G401 (cell line): ENCODE measurements at places on chromosomes 5 and 9. TPM values are rescaled to one million over a fixed set of nuclear protein-coding genes. Genes with fewer than 3 reads are reported as not detected.

DNA sequence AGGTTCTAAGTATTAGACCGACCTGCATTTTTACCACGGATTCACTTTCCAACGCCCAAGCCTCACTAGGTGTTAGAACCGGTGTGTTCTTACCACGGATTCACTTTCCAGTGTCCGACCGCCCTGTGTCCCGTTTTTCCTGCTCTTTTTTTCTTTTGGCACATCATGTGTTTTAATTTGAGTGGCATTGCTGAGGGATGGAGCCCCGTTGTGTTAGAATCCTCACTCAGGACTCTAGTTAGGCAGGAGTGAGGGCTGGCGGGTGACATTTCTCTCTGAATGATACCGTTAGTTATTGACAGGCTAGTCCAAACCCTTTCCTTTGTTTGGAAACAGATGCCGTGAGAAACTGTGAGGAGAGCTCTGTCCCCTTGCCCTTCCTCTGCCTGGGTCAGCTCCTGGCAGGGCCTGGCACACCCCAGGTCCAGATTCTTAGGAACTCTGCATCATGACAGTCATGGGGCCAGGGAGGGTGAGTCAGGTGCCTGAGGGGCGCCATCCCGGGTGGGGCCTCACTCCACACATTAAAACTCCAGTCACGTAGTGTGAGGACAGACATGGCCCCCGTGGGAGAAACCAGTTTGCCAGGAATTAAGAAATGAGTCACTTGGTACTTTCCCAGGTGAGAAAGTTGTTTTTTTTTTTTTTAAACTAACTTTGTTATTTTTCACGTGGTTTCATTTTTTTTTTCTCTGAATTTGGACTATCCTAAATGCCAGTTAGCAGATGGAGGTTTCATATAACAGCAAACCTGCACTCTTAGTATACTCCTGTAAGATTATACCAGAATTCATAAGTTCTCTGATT lies 15.8 kb downstream of the EXOC3 start:
- DNase-seq, result no peak

DNA sequence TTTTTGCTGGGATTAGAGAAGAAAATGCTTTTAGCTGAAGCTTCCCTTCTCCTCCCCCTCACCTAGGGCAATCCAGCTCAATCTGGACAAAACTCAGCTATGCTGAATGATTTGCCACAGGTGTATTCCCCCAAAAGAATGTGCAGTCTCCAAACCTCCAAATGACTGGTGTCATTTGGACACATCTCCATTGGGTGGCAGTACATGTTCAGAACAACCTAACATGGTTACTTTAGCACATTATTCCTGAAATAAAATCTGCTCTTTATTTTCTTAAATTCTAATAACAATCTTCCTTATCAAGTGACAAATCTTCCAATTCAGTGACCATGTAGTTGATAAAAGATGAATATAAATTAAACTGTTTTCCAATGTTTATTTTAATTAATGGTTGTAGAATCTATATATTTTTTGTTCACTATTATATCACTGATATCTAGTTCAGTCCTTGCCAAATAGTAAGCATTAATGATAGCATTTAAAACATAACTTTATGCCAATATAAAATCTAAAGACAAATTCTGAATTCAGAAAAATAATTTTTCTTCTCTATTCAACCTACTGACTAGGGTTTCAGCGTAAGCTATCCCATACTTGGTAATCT lies 61.3 kb upstream of the MOCS2 start:
- DNase-seq, result peak; percentile 16

GRCh38 chr5:169178754-169179153 lies 122.2 kb downstream of the SLIT3 start:
- DNase-seq, result no peak

DNA sequence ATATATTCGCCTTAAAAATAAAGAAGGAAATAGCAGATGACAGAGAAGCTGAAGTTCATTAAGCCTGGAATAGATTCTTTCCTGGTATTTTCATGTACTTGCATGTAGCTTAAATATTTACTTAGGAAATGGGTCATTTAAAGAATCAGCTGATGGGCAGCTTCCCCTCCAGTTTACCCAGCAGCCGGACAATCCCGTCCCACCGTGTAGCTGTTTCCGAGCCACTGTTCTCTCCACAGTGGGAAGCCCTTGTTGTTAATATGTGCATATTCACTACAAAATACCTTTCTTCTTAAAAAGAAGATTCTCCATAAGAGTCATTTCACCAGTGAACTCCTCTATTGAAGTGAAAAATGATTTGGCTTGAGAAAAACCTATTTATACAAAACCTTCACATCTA lies 187.0 kb downstream of the FANCC start:
- no peak for DNase-seq

- no peak for DNase-seq
These were observed 48.4 kb upstream of the SRFBP1 start for GRCh38 chr5:121913418-121913817.

DNA sequence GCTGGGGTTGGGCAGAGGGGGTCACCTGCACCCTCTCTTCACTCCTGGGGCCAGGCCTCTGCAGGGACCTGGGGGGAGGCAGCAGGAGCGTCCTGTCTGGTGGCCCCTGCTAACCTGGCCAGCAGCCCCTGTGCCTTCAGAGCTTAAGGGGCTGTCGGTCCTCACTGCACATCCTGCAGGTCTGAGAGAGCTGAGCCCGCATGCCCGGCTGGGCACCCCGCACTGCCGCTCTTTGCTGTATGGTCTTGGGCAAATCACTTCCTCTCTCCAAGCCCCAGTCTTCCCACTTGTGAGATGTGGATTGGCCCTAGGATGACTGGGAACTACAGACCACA lies 7.9 kb downstream of the FLT4 start:
- no peak for DNase-seq

DNA sequence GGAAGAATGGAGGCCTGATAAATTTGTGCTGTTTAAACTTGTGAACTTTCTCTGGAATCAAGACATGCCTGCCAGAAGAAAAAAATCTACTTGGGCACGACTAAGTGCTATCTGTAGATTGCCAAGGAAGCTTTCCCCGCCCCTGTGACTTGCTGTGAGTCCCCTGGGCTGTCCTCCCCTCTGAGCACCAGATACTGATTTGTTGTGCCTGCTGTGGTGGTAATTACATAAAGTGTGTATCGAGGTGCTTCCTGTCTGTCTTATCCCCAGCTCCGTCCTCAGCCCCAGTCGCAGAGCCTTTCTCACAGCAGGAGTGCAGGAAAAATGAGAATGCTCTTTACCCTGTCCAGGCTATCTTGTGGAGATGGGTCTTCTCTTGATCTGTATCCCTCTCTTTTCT lies 53.9 kb downstream of the TRIO start:
- no peak for DNase-seq

DNA sequence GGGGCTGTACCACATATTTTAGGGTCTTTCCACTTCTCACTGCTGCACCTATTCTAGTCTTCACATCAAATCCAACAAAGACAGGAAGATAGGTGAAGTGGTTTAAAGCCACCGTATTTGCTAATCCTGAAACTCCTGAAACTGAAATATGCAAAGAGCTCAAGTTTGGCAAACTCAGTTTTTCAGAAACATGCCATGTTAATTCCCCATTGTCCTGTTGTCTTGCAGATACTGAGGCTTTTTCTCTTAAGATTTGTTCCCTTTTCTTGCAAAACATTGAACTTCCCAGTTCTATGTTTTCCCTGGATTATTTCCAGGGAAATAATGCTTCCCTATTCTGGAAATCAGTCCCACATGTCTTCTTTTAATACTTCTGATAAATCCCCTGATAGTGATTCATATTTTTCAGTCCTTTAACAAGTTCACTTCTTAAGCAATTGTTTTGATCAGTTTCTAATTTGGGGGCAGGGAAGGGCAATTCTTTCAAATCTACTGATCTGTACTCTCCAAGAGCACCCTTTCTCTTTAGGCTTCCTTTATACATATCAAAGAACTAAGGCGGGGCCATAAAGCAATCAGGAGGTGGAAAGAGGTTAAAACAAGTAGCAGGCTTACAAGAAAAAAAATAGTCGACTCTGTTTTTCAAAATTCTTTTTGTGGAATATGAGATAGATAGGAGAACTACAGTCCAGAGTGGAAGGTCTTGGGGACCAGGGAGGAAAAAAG lies 648.5 kb downstream of the BNC2 start:
- no peak for DNase-seq

DNA sequence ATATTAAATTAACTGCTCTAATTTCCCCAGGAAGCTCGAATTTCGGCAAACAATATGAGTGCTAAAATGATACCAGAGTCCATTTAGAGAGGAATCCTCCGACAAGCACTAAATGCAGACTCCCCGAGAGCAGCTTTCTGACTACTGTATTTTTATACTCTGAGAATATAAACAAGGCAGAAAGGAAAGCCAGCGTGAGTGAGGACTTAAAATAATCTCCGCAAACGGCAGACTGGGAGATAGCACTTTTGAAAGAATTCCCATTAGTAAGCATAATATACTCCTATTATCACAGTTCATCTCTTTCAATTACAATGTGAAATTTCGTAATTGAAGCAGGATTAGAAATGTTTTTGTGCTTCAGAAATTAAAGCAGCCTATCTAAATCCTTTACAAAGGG lies 269.4 kb upstream of the PANK3 start:
- DNase-seq, result no peak

- DNase-seq, result peak; percentile 87
These were observed 32.1 kb downstream of the PTPA start for GRCh38 chr9:129143031-129143927.

- DNase-seq, result no peak
These were observed 153.6 kb upstream of the MOCS2 start for GRCh38 chr5:53263151-53263550.

- DNase-seq, result no peak
These were observed 41.1 kb downstream of the RAPGEF6 start for GRCh38 chr5:131593921-131594320.

- no peak for DNase-seq
These were observed 191.0 kb downstream of the EPB41L4A start for GRCh38 chr5:112227911-112228631.

GRCh38 chr5:63831381-63831780 lies 130.9 kb downstream of the HTR1A start:
- no peak for DNase-seq

DNA sequence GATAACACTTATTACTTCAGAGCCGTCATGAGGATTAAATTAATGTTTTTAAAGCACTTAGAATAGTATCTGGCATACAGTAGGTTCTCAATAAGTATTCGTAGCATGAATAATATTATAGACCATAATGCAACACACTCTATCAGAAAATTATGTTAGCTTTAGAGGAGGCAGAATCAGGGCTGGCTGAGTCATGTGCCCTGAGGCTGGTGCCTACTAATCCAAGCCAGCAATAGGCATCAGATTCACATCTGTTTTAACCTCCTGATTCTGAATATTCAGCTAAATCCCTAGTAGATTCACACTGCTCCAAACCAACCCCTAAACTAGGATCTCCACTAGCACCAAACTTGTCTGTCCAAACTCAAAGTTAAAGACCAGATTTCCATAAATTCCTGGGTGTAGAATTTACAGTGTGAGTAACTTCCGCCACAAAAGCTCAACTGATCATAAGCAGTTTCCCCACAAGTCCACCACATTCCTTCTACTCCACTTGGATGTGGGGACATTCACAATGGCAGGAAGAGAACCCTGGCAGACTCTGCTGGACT lies 170.0 kb upstream of the DAPK1 start:
- DNase-seq, result no peak

Gene FLT4
- total RNA-seq, result 15.7 and 31.3 TPM in 2 replicates

Gene IFNK
- total RNA-seq, result not detected in 2 replicates

Gene COL15A1
- not detected in 2 replicates for total RNA-seq

Gene TIMD4
- not detected in 2 replicates for total RNA-seq

Gene FYB1
- total RNA-seq, result not detected in 2 replicates

Gene PROB1
- 0.55 and 0.78 TPM in 2 replicates for total RNA-seq

Gene GRXCR2
- not detected in 2 replicates for total RNA-seq

Gene CDK7
- 75.8 and 85.9 TPM in 2 replicates for total RNA-seq

Gene BTNL8
- total RNA-seq, result not detected in 2 replicates
